Sciatic nerve (tissue), 2 donors: ENCODE measurements at places on chromosomes 4 and X. TPM values are rescaled to one million over a fixed set of nuclear protein-coding genes. Genes with fewer than 3 reads are reported as not detected.

Gene AMER1
- 6.8 TPM for total RNA-seq

Gene PNMA5
- not detected for total RNA-seq

DNA sequence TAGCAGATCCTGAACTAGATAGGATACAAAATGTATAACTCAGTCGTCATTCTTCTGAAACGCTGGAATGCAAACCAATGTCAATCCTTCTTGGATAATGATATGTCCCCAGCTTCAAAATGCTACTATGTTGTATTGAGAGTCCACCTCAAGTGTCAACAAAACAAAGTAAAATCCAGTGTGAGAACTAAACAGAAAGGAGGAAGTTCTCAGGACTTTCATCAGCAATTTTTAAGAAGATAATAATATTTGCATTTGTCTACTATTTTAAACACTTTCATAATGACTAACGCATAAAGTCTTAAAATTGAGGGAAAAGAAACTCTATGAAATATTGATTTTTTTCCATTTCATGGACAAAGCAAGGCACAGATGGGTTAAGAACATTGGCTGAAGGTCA is 36.3 kb downstream of the SOD3 start:
- no peak for DNase-seq

GRCh38 chr4:148211533-148211932 is 230.7 kb downstream of the NR3C2 start:
- DNase-seq = no peak

DNA sequence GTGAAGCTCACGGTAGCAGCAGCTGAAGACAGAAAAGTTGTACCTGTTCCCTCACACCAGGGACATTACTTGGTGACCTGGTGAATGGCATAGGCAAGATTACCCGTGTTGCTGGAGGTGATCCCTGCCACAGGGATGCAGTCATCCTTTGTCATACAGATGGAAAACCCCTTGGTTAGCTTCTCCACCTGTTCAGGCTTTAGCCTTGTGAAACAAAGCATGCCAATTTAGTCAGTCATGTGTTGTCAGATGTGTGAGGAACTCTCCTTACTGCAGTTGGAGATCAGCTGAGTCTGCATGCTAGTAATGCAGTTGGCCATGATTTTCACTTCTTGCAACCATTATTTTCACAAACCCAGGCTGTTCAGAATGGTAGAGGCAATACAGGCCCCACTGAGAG is 41.0 kb downstream of the AMELX start:
- no peak for DNase-seq

Gene ENPEP
- total RNA-seq = 17.6 TPM
